Natural killer cell (primary cell): ENCODE measurements at places on chromosomes 11 and 22. TPM values are rescaled to one million over a fixed set of nuclear protein-coding genes. Genes with fewer than 3 reads are reported as not detected.

- no peaks in the 10 kb centered on the region for H3K27me3 ChIP-seq
- DNase-seq: peak; percentile 27
- no peak overlapping the region for H3K27ac ChIP-seq
- H3K4me3 ChIP-seq: no peak overlapping the region
- peaks cover 2% of the 10 kb centered on the region for H3K4me1 ChIP-seq
These were observed 222.0 kb downstream of the DBX1 start for GRCh38 chr11:19938169-19938856.

GRCh38 chr11:35848616-35849015 lies 95.2 kb upstream of the LDLRAD3 start:
- H3K27ac ChIP-seq: no peak overlapping the region
- no peak for DNase-seq
- H3K4me3 ChIP-seq: no peak overlapping the region
- no peaks in the 10 kb centered on the region for H3K4me1 ChIP-seq
- H3K36me3 ChIP-seq: no peaks in the 10 kb centered on the region

- no peak for DNase-seq
- no peaks in the 10 kb centered on the region for H3K36me3 ChIP-seq
- no peak overlapping the region for H3K4me3 ChIP-seq
- peaks cover 16% of the 10 kb centered on the region for H3K4me1 ChIP-seq
- H3K27me3 ChIP-seq: no peaks in the 10 kb centered on the region
These were observed 31.1 kb upstream of the LYVE1 start for GRCh38 chr11:10599388-10600175.

DNA sequence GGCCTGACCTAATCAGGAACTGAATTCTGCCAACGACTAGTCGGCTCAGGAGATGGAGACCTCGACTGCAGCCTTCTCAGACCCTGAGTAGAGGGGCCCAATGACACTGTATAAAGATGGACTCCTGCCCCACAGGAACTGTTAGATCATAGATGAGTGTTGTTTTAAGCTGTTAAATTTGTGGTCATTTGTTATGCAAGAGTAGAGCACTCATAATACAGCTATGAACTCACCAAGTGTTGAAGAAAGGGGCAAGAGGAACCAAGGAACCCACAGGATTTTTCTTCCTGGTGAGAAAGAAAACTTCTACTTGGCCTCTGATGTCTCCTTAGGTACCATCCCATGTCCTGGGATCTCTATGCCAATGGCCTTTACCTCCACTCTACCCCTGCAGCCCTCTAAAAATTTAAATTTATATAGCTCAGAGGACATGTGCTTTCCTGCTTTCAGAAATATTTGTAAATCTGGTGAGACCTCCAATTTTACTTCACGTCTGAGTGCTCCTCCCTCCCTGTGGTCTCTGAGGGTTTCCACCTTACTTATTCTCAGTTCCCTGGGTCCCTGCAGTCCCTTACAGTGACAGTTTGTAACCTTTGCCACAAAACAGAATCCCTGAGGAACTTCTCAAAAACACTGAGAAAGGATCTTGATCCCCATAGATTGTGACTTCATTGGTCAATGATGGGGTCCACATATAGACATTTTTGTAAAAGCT lies 256.3 kb upstream of the ARHGAP20 start:
- no peak overlapping the region for H3K4me3 ChIP-seq
- H3K4me1 ChIP-seq: no peaks in the 10 kb centered on the region
- no peak overlapping the region for H3K27ac ChIP-seq
- H3K27me3 ChIP-seq: no peaks in the 10 kb centered on the region

Gene SOX6
- total RNA-seq: not detected

DNA sequence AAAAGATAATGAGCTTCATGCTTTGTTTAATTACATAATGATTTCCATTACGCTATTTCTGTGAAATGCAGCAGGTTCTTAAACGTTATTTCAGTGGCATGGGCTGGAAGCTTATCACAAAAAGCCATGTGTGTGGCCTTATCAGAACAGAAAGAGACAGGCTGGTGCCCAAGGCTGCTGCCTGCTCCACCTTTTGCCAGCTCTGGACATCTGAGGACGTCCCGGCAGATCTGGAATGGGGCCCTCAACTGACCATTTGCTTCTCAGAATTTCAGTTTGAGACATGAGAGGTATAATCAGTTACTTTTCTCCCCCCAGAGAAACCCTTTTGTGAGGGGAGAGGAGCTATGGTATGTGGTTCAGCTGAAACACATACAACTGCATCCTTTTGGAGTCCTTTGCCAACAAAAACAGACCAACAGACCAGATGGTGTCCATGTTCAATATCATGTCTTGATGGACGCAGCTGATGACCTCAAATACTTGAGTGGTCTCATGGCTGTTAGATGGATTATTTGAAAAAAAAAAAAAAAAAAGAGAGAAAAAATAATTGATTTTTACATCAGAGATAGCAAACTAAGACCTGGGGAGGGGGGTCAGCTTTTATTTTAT lies 8.6 kb downstream of the CDPF1 start:
- H3K4me3 ChIP-seq: no peak overlapping the region
- H3K4me1 ChIP-seq: peaks cover 24% of the 10 kb centered on the region

Gene OR52N2
- not detected for total RNA-seq

DNA sequence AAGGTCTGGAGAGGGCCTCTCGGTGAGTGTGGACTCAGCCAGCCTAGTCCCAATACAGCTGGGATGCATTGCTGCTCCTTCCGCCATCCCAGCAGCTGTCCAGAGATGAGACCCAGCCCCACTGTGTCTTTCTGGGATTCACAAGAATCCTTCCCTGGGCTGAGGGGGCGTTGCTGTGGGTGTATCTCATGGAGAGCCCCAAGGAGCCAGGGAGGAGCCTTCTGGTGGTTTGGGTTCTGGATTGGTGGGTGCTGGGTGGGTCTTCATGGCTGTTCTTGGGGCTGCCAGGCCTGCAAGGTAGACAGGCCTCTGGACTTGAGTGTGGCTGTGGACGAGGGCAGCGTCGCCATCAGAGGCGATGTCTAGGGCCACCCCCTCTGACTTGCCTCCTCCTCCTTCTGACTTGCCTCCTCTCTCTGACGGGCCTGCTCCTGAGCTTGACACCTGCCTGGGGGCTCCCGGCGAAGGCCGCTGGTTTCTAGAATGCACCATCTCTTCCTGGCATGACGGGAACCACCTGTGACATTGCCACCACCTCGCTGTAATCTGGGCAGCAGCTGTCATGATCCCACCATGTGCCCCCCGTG lies 17.2 kb downstream of the KCNQ1 start:
- peaks cover 10% of the 10 kb centered on the region for H3K27me3 ChIP-seq
- H3K36me3 ChIP-seq: no peaks in the 10 kb centered on the region
- no peak for DNase-seq
- no peak overlapping the region for H3K27ac ChIP-seq

Gene CALCA
- total RNA-seq: not detected

Gene MMP7
- total RNA-seq: not detected

DNA sequence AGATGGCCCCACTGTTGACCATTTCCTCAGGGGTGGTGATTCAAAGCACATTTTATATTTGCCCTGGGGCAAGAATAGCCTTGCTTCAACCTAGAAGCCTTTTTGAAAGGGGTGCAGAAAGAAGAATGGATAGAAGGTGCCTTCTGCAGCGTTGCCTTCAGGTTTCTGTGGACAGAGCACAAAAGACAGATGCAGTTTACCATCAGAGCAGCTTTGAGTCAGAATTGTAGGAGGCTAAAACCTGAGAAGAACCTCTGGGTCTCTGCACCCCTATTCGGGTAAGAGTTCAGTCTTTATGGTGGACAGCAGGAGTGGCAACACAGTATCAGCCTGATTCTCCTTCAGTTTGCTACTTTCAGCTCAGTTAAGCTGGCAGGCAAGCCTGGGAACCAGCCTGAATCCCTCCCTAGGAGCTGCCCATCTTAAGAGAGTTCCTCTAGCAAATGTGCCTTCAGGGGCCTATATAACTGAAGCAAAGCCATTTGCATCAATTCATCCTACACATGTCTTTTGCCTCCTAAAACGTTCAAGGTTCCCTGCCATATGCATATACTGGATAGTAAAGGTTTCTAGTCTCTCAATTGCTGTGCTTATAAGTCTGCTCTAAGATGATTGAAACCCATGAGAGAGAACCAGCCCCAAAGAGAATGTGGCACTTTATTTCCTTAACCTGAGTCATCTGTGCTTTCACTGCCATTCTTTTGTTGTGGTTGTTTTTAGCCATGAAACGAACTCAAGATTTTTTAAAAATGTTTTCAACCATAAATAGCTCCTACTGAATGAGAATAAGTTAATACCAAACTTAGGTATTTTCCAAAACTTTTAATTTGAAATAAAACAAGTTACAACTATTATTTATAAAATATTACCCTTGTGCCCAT lies 123.0 kb downstream of the TRIM44 start:
- no peaks in the 10 kb centered on the region for H3K36me3 ChIP-seq
- peaks cover 11% of the 10 kb centered on the region for H3K4me1 ChIP-seq
- H3K27ac ChIP-seq: no peak overlapping the region
- no peaks in the 10 kb centered on the region for H3K27me3 ChIP-seq
- H3K4me3 ChIP-seq: no peak overlapping the region
- DNase-seq: no peak

DNA sequence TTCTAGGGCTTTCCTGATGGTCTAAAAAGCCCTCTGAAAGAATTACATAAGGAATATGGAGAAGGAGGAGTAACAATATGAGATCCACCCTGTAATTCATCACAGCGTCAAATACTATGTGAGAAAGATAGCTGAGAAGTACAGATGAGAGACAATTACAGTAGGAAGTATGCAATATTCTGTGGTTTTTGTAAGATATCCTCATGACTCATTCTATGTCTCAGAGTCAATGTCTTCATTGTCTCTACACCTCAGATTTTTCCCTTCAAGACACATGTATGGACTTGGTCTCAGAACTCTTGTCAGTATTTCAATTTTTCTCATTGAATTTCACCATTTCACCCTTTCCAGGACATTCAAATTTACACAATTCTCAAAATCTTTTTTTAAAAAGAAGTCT lies 343.3 kb upstream of the CTSC start:
- DNase-seq: no peak
- no peaks in the 10 kb centered on the region for H3K27me3 ChIP-seq
- H3K36me3 ChIP-seq: no peaks in the 10 kb centered on the region
- no peak overlapping the region for H3K4me3 ChIP-seq
- H3K27ac ChIP-seq: no peak overlapping the region

Gene APOA5
- total RNA-seq: not detected

- no peaks in the 10 kb centered on the region for H3K27me3 ChIP-seq
- H3K36me3 ChIP-seq: no peaks in the 10 kb centered on the region
- no peak overlapping the region for H3K27ac ChIP-seq
- no peak overlapping the region for H3K4me3 ChIP-seq
- no peak for DNase-seq
- H3K4me1 ChIP-seq: peaks cover 3% of the 10 kb centered on the region
These were observed 151.5 kb upstream of the CTSC start for GRCh38 chr11:88489030-88489429.

GRCh38 chr11:88603091-88603867 lies 265.7 kb upstream of the CTSC start:
- H3K4me1 ChIP-seq: no peaks in the 10 kb centered on the region
- H3K27ac ChIP-seq: no peak overlapping the region
- no peaks in the 10 kb centered on the region for H3K27me3 ChIP-seq
- no peak overlapping the region for H3K4me3 ChIP-seq

DNA sequence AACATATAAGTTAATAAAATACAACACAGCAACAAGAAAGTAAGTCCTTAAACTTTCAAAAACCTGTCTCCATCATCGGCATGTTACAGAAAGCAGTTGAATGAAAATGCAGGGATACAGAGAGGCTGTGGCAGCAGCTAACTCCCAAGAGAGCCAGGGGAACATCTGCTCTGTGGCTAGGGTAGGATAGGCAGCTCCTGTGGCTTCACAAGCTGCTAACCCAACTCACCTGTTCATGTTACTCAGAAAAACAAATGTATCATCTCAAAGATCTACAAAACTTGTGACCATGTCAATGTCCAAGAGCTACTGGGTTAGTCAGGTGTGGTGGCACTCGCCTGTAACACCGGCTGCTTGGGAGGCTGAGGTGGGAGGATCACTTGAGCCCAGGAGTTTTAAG lies 15.2 kb upstream of the PLAAT3 start:
- peaks cover 51% of the 10 kb centered on the region for H3K36me3 ChIP-seq
- no peak overlapping the region for H3K27ac ChIP-seq
- H3K27me3 ChIP-seq: no peaks in the 10 kb centered on the region
- H3K4me3 ChIP-seq: no peak overlapping the region
- DNase-seq: no peak

GRCh38 chr11:77244277-77245027 lies 57.0 kb downstream of the GDPD4 start:
- no peak for DNase-seq
- no peak overlapping the region for H3K4me3 ChIP-seq
- no peaks in the 10 kb centered on the region for H3K4me1 ChIP-seq
- no peak overlapping the region for H3K27ac ChIP-seq

DNA sequence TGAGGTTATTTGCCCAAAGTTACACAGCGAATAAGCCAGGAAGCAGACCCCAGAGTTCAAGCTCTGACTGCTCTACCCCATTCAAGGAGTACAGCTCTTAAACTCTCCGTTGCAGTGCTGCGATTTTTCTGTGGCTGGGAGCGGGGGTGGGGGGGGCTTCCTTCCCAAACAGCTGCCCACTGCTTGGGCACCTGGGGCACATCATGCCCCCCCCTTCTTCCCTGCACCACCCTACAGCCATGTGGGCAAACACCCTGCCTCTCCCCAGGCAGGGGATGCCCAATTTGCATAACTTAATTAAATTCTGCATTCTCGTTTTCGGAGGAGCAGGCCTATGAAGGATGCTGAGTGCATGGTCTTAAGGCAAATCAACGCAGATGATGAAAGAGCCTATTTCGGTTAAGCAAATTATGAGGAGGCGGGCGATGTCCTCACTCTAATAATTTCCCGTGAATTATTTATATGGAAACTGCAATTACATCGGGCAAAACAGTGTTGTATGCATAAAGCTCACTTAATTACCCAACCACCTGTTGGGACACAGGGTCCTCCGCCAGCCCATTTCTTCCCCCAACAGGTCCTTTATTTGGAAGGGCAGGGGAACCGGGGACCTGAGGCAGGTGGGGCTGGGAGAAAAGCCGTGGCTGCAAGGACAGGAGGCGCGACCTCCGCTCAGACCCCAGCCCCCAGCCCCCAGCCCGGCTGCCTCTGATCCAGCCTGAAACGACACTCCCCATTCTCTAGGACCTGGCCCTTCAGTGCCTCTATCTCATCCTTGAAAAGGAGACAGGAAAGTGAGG lies 610.5 kb downstream of the BUD13 start:
- H3K36me3 ChIP-seq: no peaks in the 10 kb centered on the region
- no peak overlapping the region for H3K4me3 ChIP-seq

DNA sequence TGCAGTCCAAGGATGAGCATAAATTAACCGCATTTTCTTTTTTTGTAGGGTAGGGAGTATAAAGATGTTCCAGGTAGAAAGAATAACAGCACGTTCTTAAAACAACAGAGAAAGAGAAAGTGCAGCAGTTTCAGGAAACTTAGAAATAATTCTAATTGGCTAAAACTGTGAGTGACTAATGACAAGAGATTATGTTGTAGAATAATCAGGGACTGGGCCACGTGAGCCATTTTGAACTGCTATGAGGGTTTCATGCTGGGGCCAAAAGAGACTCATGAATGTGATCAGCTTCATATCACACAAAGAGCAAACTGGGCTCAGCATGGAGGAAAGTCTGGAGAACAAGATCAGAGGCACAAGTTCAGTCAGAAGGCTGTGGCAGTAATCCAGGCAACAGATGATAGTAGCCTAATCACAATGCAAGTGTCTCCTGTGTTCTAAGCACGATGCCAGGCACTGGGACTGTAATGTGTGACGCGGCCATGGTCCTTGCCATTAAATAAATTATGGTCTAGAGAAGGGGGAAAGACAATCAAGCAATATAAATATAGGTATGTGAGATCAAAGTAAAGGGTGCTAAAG lies 17.9 kb downstream of the CWF19L2 start:
- no peaks in the 10 kb centered on the region for H3K27me3 ChIP-seq
- no peak overlapping the region for H3K27ac ChIP-seq
- H3K4me3 ChIP-seq: no peak overlapping the region
- H3K36me3 ChIP-seq: peaks cover 65% of the 10 kb centered on the region

- H3K4me3 ChIP-seq: no peak overlapping the region
- no peaks in the 10 kb centered on the region for H3K4me1 ChIP-seq
- H3K36me3 ChIP-seq: no peaks in the 10 kb centered on the region
- no peaks in the 10 kb centered on the region for H3K27me3 ChIP-seq
These were observed 56.7 kb upstream of the RAB38 start for GRCh38 chr11:88231894-88232482.
